PC-3 (cell line): ENCODE measurements at places on chromosomes 4 and X. TPM values are rescaled to one million over a fixed set of nuclear protein-coding genes. Genes with fewer than 3 reads are reported as not detected.

IL2RG gene
- not detected in 2 replicates for total RNA-seq

AMOT gene
- 0.58 and 1.3 TPM in 2 replicates for total RNA-seq

SLC6A8 gene
- total RNA-seq = 45.3 and 52.5 TPM in 2 replicates

GRCh38 chr4:15799701-15800100 is 21.6 kb downstream of the CD38 start:
- H3K36me3 ChIP-seq = no peaks in the 10 kb centered on the region
- H3K4me3 ChIP-seq = no peak overlapping the region
- peaks cover 4% of the 10 kb centered on the region; the same call in 1 of the 2 replicates for H3K4me1 ChIP-seq
- no peak overlapping the region for H3K27ac ChIP-seq
- no peak for DNase-seq
